ENCODE measurements at places on chromosomes 12 and 14. TPM values are rescaled to one million over a fixed set of nuclear protein-coding genes. Genes with fewer than 3 reads are reported as not detected.

- no peak overlapping the region for H3K27ac ChIP-seq
- H3K27me3 ChIP-seq: no peaks in the 10 kb centered on the region
- peaks cover 15% of the 10 kb centered on the region for H3K4me1 ChIP-seq
- DNase-seq: peak; percentile 86
- no peak overlapping the region for H3K4me3 ChIP-seq
These were observed 52.0 kb upstream of the RNU6-8 start for GRCh38 chr14:32254952-32255679.

DNA sequence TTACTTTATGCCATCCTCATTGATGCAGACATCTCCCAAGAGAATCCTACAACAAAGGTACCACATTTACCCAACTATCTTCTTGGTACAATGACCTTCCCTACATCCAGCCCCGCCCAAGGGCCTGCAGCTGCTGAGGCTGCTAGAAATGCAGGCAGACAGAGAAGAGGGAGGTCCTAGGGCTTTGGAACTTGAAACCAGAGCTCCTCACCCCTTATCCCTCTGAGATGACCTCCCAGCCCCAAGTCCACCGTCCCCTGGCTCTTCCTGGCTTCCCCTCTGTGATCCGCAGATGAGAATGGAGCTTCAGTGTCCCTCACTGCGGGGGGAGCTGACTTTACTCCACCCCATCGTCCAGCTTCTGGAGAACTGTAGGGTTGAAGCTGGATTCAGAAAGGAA lies 1.6 kb upstream of the TNFRSF1A start:
- H3K4me1 ChIP-seq: peaks cover 45% of the 10 kb centered on the region
- H3K27ac ChIP-seq: peak overlapping the region; percentile 10
- peaks cover 5% of the 10 kb centered on the region for H3K36me3 ChIP-seq
- DNase-seq: no peak
- H3K4me3 ChIP-seq: no peak overlapping the region

DNA sequence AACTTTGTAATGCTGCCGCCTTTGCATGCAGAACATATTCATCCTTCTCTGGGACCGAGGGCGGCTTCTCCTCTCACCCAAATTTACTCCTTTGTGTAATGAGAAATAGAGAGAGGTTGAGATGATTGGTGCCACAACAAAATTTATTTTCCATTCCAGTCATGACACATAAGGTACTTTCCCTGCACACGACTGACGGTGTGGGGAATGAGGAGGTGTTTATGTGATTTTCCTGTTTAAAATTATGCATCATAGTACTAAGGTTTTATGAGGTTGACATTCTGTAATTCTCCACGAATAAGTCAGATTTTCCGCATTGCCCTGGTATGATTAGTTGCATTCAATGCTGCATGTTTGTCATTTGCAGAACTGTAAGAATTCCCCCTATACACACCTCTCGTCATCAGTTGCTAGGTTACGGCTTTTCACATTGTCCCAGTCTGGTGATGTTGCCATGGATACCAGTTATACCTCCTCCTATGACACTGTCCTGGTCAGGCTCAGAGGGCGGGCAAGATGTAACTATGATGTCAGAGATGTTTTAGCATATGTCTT lies 23.1 kb downstream of the BICDL1 start:
- H3K4me3 ChIP-seq: peak overlapping the region; percentile 75
- H3K27ac ChIP-seq: peak overlapping the region; percentile 96
- DNase-seq: peak; percentile 95
- H3K27me3 ChIP-seq: no peaks in the 10 kb centered on the region
- H3K4me1 ChIP-seq: peaks cover 70% of the 10 kb centered on the region

DNA sequence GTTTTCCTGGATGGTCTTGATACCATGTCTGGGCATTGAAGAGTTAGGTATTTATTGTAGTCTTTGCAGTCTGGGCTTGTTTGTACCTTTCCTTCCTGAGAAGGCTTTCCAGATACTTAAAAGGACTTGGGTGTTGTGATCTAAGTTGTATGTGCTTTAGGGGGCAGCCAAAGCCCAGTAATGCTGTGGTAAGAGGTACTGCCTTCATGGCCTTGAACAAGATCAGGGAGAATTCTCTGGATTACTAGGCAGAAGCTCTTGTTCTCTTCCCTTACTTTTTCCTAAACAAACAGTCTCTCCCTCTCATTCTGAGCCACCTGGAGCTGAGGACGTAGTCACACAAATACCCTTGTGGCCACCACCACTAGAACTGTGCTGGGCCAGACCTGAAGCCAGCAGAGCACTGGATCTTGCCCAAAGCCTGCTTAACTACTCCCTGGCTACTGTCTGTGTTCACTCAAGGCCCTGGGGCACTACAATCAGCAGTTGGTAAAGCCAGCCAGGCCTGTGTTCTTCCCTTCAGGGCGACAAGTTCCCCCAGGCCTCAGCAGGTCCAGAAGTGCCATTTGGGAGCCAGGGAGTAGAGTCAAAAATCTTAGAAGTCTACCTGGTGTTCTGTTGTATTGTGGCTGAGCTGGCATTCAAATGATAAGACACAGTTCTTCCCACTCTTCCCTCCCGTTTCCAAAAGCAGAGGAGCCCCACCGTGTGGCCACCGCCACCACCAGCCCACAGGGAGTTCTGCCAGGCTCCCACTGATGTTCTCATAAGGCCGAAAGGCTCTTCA lies 11.4 kb downstream of the PRORP start:
- H3K27me3 ChIP-seq: no peaks in the 10 kb centered on the region
- peaks cover 52% of the 10 kb centered on the region for H3K36me3 ChIP-seq
- no peak overlapping the region for H3K27ac ChIP-seq
- no peak overlapping the region for H3K4me3 ChIP-seq
- H3K4me1 ChIP-seq: peaks cover 11% of the 10 kb centered on the region

DNA sequence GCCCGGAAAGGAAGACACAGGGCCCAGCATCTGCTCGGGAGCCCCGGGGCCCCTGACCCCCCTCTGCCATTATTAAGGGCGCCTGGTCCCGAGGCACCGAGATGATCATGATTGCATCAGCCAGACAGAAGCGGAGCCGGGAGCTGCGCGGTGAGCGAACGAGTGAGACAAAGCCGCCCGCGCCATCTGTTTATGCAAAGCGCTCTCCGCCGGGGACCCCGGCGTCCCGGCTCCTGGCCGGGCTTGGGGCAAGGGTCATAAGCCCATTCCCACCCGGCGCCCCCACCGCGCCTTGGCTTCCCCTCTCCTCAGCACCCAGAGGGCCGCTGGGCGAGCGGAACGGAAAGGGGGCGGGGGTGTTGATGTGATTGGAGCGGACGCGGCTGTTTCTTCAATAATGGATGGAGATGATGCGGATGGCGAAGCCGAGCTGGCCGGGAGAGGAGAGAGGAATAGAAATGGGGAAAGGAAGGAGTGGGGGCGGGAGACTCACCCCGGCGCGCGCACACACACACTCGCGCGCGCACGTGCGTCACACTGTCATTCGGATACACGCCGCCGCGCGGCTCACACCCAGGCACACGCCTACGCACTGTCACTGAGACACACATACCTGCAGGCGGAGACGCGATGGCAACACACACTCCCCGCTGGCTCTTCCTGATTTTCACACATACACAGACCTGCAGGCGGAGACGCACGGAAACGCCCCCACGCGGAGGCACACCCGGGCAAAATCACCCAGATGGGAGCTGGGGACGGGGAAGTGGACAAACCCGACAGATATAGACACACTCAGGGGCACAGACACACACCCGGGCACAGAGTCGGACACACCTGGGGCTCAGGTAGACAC lies 10.7 kb downstream of the STAC3 start:
- H3K4me1 ChIP-seq: peaks cover 59% of the 10 kb centered on the region
- H3K27ac ChIP-seq: peak overlapping the region; percentile 91
- peaks cover 41% of the 10 kb centered on the region for H3K27me3 ChIP-seq
- DNase-seq: peak; percentile 91
- H3K4me3 ChIP-seq: peak overlapping the region; percentile 92
- H3K36me3 ChIP-seq: peaks cover 10% of the 10 kb centered on the region

GRCh38 chr12:105245291-105245690 lies 9.3 kb upstream of the APPL2 start:
- no peaks in the 10 kb centered on the region for H3K4me1 ChIP-seq
- peaks cover 15% of the 10 kb centered on the region for H3K27me3 ChIP-seq
- no peak overlapping the region for H3K4me3 ChIP-seq

The GPR137C gene
- 0.07 TPM for total RNA-seq

Data from activated CD4-positive, alpha-beta T cell treated with anti-CD3 and anti-CD28 coated beads, Interleukin-2, amount 10 ng/mL, durations not matched to agents 24 days and 14 days (primary cell).